ENCODE measurements at places on chromosomes 11 and 22.

GRCh38 chr11:14566331-14567063, 46.3 kb upstream of the PSMA1 start:
- DNase-seq: no peak

- DNase-seq: no peak
Measured at GRCh38 chr11:66554602-66555001, 7.9 kb downstream of the ACTN3 start.

DNA sequence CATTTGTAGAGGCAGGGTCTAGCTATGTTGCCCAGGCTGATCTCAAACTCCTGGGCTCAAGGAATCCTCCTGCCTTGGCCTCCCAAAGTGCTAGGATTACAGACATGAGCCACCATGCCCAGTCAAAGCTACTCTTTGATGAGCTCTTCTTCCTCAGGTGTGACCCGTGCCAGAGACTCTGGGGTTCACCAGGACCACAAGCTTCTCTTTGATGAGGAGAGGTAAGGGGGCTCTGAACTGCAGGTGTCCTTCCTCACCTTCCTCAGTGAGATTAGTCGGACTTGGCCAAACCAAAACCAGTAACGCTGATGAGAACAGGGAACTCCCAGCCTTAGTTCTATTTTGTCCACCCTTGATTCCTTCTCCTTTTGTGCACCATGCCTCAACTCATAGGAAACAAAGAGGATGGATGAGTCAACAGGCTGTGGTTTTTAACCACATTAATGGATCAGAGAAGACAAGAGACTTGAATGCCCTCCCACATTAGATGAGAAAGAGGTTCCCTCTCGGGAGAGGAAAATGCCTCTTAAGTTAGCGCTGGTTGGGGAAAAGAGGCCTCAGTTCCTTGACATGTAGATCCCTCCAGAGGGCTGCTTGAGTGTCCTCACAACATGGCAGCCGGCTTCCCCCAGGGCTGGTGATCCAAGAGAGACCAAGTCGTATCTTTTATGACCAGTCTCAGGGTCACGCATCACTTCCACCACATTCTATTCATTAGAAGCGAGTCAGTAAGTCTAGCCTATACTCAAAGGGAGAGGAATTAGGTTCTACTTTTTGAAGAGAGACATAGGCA, 25.7 kb upstream of the CTR9 start:
- no peak for DNase-seq

DNA sequence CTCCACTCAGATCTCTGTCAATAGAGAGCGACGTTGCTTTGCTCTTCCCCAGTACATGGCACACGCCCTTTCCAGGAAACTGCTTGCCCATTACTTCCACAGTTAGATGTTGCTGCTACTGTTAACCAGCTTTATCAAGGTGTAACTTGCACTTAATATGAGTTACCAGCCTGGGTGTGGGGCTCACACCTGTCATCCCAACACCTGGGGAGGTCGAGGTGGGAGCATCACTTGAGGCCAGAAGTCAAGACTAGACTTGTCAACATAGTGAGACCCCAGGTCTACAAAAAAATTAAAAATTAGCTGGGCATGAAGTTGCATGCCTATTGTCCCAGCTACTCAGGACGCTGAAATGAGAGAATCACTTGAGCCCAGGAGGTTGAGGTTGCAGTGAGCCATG, 177.1 kb upstream of the B3GAT1 start:
- no peak for DNase-seq

DNA sequence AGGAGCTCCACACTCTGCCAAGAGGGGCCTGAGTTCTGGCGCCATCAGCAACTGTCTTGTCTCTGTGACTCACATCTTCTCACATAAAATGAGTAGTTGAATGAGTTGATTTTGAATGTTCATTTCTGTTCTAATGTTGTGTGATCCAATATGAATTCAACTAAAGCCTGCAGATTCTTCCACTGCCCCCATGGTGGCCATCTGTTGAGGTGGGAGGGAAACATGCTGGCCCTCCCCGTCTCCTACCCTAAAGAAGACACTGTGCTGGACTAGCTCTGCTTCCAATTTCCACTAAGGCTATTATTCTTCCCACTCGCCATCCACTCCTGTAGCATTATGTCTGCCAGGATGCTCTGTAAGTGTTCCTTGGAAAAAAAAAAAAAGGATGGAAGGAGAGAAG, 555.6 kb upstream of the LARGE1 start:
- DNase-seq: no peak
